ENCODE measurements at places on chromosomes 4 and X. TPM values are rescaled to one million over a fixed set of nuclear protein-coding genes. Genes with fewer than 3 reads are reported as not detected.

DNA sequence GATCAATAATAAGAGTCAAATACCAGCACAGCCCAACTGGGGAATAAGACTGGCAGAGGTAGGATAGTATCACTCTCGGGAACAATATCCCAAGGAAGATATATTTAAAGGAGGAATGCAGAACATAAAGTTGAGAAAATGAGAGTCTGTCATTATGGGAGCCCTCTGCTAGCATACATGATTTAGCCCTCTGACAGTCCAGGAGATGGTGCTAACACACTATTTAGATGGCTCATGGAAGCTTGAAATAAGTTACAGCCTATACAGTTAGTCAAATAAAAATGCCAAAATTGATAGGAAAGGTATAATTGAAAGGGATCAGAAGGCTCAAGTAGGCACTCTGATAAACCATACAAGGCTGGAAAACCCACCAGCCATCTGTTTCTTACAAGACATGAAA is 201.0 kb upstream of the NEIL3 start:
- no peak for DNase-seq

DNA sequence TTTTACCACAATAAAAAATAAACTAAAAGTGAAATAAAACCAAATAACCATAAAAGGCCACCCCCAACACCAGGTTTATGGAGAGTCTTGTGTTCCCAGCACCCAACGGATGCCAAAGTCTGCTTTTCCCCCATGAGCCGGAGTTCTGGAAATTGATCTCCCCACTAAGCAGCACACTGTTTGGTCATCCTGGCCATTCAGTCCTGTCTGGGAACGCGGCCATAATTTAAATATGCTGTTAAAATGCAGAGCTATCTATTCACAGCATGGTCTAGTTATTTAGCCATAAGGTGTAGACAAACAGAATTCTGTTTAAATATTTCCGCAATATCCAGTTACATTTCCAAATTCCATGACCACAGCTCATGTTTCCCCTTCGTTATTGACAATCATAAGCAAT is 129.6 kb upstream of the TBL1X start:
- DNase-seq, result no peak

The MAGEA8 gene
- total RNA-seq, result not detected

DNA sequence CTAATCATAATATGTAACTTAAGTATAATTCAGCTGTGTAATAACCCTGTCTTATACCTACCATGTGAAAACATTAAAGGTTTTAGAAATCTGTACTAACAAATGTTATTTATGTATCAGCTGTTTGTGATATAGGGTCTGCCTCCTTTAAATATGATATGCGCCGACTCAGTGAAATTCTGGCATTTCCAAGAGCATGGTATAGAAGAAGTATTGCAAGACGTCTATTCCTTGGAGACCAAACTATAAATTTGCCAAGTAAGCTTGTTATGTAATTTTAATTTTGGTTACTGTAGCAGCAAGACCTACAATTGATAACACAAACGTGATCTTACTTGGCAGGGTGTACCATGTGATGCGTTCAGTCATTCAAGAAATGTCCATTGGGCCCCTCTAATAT is 32.3 kb upstream of the ADAD1 start:
- DNase-seq, result no peak

DNA sequence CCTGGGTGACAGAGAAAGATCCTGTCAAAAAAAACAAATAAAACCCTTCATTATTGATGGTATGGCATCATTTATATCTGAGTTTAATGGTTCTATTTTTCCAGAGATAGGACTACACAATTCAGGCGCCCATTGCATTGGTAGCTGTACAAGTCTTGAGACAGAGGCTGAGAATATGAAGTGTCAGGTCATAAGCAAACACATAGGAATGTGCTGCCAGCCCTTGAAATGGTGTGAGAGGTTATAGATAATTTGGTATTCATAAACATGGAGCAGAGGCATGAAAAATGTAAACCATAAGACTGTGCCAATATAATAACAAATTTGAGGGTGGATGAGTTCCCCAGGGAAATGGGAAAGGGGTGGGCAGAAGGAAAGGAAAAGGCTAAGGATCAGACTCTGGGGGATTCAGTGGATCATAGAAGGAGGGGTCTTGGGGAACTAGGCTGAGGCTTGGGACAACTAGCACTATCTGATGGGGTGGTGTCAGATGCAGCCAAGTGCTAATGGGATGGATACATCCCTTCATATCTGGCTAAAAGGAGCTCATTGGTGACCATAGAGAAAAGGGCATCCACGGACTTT is 50.8 kb downstream of the MAOA start:
- no peak for DNase-seq

- DNase-seq, result no peak
These were observed 58.2 kb downstream of the CCSER1 start for GRCh38 chr4:90185416-90185815.

DNA sequence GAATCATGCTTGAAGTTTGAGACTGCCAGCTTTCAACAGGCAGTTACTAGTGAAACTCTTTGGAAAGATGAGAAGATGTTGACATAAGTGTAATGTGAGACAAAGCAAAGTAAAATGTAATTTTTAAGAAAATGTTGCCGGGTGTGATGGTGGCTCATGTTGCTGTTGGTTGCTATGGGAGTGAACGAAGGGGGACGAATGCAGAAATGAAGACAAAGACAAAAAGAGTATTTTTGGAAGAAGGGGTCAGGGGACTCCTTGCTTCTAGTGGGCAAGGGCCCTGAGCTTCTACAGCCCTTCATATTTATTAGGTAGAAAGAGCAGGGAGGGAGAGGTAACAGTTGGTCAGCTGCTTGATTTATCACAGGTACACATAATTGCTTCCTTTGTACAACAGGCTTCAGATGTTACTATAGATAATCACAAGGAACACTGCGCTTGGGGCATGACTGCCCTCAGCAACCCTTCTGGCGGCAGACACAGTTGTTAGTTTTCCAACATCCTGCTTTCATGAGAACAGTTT is 11.9 kb upstream of the UGDH start:
- DNase-seq, result no peak

Measured in left lobe of liver (tissue), 2 donors.